ENCODE measurements at places on chromosomes 16 and 17.

GRCh38 chr17:20114466-20114865 lies 105.3 kb downstream of the SPECC1 start:
- DNase-seq: no peak

DNA sequence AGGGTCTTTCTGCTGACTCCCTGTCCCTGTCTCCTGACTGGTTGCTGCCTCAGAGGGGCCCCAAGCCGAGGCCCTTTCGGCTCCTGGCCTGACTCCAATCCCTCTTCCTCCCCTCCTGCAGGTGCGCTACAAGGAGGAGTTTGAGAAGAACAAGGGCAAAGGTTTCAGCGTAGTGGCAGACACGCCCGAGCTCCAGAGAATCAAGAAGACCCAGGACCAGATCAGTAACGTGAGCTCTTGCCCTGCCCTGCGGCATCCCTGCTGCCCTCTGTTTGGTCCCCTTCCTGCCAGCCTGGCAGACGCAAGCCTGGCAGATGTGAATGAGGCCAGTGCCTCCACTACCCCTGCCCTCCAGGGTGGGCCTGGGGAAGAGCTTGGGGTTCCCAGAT lies 27.1 kb upstream of the LASP1NB start:
- DNase-seq: no peak

DNA sequence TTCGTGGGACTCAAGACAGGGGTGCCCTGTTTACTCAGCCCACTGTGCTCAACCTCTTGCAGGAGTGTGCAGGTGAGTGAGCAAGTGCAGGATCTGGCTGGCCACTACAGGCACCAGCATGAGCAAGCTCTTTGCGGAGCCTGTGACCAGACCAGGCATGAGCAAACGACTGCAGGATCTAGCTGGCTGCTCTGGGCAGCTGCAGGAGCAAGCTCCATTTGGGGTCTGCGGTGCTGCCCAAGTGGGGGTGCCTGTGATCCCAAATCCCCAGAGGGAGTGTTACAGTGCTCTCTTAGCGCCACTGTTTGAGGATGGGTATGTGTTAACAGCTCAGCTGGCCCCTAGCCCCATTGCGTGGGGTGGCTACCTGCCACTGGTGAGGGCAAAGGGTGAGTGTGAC lies 2.4 kb downstream of the USP6 start:
- no peak for DNase-seq

DNA sequence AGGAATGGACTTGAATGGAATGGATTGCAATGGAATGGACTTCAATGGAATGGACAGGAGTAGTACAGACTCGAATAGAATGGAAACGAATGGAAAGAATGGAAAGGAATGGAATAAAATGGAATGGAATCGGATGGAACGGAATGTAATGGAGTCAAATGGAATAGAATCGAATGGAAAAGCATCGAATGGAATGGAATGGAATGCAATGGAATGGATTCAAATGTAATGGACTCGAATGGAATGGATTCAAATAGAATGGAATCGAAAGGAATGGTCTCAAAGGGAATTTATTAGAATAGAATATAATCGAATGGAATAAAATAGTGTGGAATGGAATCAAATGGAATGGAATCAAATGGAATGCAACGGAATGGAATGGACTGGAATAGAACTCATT lies 484.9 kb upstream of the WSB1 start:
- DNase-seq: no peak

Data from amniotic stem cell (primary cell).